ENCODE measurements at places on chromosomes 5 and 9. TPM values are rescaled to one million over a fixed set of nuclear protein-coding genes. Genes with fewer than 3 reads are reported as not detected.

The ZDHHC11B gene
- total RNA-seq, result 1.4 TPM

The CTXN3 gene
- 1.1 TPM for total RNA-seq

The PCDHGC5 gene
- 3.7 TPM for total RNA-seq

The RNF208 gene
- not detected for total RNA-seq

The MAP3K1 gene
- 62.2 TPM for total RNA-seq

The CRHBP gene
- 1.4 TPM for total RNA-seq

The KCNV2 gene
- not detected for total RNA-seq

The XPA gene
- 26.0 TPM for total RNA-seq

Measured in urinary bladder (tissue), 4 donors.